NCI-H345 (cell line): ENCODE measurements at places on chromosomes 13 and 19.

GRCh38 chr19:33273881-33274662 lies 28.3 kb downstream of the CEBPA start:
- no peak for DNase-seq

DNA sequence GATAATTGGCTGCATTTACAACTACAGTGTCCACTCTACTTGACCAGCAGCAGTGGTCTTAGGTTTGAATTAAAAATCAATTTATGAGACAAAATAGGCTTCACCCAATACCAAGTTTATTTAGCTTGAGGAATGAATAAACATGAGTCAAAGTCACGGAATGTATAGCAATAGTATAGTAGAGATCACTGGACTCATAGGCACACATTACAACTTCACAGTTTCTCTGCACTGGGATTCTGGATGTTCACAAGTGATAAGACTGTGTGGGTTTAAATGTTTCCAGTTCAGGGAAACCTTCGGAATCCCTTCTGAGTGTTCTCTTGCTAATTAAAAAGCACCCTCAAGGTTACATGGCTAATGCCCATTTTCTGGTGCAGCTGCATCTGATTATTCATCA lies 1064.9 kb downstream of the SLITRK5 start:
- no peak for DNase-seq

DNA sequence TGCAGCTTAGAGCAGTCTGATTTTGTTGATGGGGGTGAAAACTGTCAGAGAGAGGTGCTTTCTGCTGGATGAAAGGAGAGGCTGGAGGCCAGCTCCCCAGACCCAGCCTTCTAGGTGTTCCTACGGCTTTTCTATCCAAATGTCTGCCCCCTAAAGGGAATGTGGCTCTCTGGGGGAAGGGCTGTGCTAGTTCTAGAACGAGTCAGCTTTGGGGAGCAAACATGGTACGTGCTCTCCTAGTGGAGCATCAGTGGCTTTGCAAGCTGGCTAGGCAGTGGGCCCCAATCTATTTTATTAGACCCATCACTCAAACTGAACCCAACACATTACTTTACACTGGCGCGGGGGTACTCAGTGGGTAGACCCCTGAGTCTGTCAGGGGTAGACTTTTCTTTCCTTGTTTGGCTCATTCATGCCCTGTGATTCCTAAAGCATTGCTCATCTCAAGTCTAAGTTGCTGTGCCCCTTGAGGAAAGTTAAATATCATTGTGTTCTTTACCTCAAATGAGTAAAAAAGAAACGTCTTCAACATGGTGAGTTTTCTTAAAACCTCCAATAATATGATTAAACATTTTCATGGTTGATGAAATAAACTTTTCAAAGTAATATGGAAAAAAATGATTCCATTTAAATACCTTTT lies 254.9 kb downstream of the DLEU7 start:
- DNase-seq = no peak

GRCh38 chr13:44096901-44097300 lies 217.2 kb downstream of the LACC1 start:
- no peak for DNase-seq

- DNase-seq = no peak
These were observed 3.0 kb downstream of the SBK3 start for GRCh38 chr19:55542292-55542855.

- no peak for DNase-seq
These were observed 16.5 kb upstream of the SPACA6 start for GRCh38 chr19:51676566-51677083.

- no peak for DNase-seq
These were observed 46.3 kb downstream of the ZNF724 start for GRCh38 chr19:23203841-23204344.

- DNase-seq = no peak
These were observed 7.3 kb downstream of the ELOF1 start for GRCh38 chr19:11551603-11552235.

- peak; percentile 6 for DNase-seq
These were observed 1.1 kb downstream of the PPP1R12C start for GRCh38 chr19:55116232-55116858.

- no peak for DNase-seq
These were observed 46.8 kb downstream of the COLGALT1 start for GRCh38 chr19:17602217-17602616.

DNA sequence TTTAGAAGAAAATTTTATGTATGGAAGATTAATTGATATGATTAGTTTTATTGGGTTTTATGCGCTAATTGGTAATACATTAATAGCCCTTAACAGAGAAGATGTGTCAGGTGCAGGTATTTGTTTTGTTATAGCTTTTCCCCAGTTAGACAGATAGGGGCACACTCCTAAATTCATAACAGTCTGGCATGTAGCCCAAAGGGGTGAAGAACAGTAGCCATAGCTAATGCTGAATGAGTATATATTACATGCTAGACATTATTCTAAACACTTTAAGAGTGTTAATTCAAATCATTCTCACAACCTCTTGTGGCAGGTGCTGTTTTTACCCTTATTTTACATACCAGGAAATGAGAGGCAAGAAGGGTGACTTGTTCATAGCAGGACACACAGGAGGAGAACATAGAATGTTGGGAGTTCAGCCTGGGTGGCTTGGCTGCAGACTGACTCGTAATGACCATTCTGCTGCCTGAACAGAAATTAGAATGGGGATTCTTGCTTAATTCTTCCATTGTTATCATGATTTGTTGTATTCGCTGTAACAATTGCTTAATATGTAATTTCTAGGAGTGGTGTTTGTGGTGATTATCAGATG lies 20.1 kb downstream of the PCCA start:
- no peak for DNase-seq

GRCh38 chr13:40348096-40348679 lies 318.3 kb downstream of the FOXO1 start:
- DNase-seq = no peak

DNA sequence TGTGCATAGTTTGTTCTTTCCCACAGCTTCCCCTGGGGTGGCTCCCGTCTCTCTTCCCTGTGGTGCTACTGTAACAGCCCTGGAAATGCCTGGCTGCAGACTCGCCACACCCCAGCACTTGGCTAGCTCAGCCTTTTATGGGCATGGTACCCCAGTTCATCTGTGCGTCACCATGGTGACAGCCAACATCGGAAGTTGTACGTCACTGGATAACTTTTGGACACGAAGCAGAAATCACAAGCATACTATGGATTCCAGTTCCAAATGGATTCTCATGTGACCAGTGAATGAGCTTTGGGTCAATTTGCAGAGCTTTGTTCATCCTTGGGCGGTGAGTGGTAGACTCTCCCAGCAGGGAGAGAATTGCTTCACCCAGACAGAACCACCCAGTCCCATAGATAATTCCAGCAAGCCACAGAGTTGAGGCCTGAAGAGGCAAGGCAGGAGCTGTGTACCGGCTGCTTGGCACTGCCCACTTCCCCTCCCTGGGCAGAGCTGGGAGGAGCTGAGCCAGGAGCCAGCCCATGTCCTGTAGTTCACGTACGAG lies 54.4 kb downstream of the COL4A2 start:
- no peak for DNase-seq

DNA sequence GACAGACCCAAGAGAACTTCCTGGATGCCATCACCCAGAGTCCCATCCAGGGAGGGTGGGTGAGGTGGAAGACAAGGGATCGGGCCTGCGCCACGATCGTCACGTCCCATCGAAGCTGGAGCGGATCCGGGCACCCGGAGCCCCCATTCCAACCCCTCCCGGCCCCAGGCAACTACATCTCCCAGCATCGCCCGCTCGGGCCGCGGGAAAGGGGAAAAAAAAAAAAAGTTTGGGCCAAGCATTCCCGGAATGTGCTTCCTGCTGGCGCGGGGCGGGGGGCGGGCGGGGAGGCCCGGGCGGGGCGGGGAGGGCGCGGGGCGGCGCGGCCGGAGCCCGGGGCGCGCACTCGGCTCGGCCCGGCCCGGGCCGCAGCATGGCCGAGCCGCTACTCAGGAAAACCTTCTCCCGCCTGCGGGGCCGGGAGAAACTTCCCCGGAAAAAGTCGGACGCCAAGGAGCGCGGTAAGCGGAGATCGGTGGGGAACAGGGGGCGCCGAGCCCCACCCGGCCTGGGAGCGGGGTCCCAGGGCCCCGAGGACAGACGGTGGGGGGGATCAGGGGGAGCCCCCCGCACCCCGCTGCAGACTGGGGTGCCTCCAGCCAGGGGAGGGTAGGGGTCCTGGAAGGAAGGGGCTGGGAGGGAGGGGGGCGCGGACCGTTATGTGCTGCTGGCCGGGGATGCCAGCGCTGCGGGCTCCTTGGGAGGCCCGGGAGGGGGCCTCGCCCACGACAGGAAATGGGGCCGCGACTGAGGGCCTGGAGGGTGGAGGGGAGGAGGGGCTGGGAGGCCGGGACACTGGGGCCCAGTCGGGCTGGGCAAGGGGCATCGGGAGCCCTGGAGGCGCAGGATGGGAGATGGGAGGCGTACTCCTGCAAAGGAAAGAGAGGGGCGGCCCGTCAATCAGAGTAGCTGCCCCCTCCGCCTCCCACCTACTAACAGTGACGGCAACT lies at the start of gene SYDE1:
Gene SYDE1 (plus strand): TSS at position 341 of the 950 bp plus-strand sequence. CDS start 33 bp downstream, at position 374.
- no peak for DNase-seq

- no peak for DNase-seq
These were observed 44.8 kb upstream of the SERTM1 start for GRCh38 chr13:36629057-36629385.

- DNase-seq = peak; percentile 68
These were observed 122.9 kb downstream of the OLFM4 start for GRCh38 chr13:53151336-53152056.

DNA sequence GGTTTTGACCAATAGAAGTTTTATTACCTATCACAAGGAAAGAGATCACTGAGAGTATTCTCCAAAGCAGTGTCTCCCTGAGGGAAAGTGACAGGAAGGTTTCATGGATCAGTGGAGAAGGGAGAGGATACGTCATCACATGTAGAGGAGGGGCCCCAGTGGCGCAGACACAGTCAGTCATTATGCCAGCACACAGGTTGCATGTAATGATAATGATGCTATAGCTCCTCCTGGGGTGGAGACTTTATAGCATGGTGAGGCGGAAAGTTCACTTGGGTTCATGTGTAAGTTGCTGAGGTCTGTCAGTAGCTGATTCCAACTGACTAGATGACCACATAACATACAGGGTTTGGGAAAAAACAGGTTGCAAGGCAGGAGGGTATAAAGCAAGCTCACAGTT lies 88.8 kb downstream of the FNDC3A start:
- DNase-seq = no peak

GRCh38 chr13:28657784-28658538 lies 969 bp upstream of the POMP start:
- no peak for DNase-seq

- no peak for DNase-seq
These were observed 43.4 kb upstream of the MAP3K10 start for GRCh38 chr19:40147693-40148347.

- DNase-seq = no peak
These were observed 130.7 kb downstream of the MYO16 start for GRCh38 chr13:108760129-108760528.

DNA sequence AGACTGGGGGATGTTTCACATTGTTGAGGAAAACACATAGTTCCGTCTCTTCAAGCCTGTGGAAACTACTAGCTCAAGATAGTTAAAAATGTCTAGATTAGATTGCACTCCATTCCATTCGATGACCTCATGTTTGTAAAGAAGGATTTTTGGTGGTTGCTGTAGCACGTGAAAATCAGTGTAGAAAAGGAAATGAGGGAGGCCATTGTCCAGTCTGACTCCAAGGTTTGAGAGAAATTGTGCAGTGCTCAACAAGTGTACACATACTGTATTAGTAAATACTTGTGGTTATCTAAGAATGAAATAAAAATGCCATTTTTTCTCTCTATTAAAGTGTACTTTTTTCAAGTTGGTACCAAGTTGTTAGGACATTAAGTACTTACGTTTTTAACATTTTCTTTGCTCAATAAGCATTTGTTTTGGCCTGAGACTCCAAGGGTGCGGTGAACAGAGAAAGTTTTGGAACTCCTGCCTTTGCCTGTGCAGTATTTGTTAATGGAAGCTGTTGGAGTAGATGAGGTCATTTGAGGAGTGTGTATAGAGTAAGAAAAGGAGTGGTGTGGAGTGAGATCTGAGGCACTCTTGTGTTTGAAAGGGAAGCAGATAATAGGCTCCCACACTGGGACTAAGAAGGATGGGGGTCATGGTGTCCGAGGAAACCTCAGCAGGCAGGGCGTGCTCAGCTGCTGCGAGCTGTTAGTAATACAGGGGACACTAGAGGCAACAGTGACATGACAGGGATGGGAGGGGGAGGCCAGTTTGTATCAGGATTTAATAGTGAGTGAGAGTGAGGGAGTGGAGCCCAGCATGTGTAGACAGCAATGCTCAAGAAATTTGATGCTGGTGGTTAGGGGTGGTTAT lies 4.4 kb downstream of the WASF3 start:
- no peak for DNase-seq

GRCh38 chr13:73910733-73911132 lies 223.5 kb downstream of the KLF12 start:
- DNase-seq = no peak

DNA sequence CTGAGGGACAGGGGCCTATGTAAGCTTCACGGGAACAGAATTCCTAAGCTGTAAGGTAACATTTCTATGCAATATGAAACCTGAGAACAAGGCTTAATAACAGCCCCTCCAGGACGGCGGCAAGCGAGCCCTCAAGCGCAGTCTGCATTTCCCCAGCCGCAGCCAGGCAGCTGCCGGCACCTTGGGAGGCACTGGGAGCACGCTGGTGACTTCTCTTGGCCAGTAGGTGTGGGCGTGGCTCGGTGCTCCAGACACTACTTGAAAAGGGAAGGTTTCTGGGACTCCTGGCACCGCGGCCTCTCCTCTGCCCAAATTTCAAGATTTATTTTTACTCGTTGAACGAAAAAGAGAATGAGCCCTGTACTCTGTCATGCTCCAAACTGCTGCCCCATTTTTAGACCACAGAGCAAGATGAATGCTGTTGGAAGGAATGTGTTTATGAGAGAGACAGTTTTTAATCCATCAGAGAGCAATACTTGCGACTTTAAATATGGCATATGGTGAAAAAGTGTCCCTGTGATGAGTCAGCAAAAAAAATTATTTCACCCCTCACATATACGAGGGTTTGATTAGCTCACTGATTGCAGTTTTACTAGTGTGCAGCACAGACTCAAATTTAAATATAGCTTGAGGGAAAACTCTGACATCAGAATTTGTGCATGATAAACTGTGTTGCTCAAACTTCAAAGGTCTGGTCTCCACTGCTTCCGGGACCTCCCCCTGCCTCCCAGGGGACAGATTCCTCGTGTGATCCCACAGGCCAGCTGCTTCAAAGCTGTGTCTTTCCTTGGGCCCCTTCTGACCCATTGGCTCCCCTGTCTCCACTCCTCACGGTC lies 81.2 kb downstream of the COL4A2 start:
- DNase-seq = no peak

DNA sequence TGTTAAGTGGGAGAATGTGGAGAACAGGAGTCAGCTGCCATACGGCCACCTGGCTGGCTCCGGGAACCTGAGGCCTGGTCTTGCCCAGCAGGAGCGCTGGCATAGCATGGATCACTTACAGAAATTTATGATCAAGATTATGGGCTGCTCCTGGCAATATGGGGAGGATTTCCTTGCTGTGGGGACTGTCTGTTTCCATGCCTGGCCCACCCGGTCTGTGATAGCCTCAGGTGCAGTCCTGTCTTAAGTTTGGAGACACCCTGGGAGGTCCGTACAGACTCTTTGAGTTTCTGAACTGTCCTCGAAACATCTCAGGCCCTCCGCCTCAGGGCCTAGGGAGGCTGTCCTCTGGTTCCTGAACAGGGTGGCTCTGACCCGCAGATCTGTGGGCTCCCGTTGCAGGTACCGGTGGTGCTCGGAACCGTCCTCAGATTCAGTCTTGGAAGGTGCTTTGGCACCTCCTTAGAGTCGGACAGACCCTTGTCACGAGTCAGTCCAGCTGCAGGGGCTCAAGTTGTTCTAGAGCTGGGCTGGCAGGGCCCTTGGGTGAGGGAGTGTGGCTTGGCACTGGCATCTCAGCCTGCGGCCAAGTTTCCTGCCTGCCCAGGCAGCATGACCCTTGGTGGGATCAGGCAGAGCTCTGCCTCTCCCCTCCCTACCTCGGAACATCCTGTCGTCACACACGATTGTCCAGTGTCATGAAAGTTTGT lies 4.9 kb downstream of the TFDP1 start:
- no peak for DNase-seq
